ENCODE measurements at places on chromosomes 6 and 20.

- peak; percentile 18 for DNase-seq
Measured at GRCh38 chr6:134723081-134723871, 226.6 kb downstream of the ALDH8A1 start.

- DNase-seq, result no peak
Measured at GRCh38 chr6:87909849-87910248, 137.8 kb upstream of the SPACA1 start.

DNA sequence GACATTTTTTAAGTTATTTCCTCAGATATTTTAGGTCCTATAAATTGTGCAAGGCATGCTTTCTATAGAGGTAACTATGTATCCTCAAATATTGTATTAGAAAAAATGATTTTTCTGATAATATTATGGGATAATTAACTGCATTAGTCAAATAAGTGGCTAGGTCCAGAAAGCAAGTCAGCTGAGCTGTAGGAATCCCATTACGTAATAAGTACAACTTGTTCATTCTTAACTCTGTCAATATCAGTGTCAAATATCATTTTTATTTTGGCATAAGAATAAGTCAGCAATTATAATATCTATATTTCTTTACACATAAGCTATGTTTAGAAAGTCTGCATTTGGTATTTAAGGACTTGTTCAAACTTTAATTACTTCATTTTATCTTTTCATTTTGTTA, 830.9 kb upstream of the GJE1 start:
- no peak for DNase-seq

- DNase-seq, result peak; percentile 63
Measured at GRCh38 chr20:43681991-43682410, 15.1 kb downstream of the MYBL2 start.

- no peak for DNase-seq
Measured at GRCh38 chr6:100296810-100297544, 167.7 kb downstream of the SIM1 start.

DNA sequence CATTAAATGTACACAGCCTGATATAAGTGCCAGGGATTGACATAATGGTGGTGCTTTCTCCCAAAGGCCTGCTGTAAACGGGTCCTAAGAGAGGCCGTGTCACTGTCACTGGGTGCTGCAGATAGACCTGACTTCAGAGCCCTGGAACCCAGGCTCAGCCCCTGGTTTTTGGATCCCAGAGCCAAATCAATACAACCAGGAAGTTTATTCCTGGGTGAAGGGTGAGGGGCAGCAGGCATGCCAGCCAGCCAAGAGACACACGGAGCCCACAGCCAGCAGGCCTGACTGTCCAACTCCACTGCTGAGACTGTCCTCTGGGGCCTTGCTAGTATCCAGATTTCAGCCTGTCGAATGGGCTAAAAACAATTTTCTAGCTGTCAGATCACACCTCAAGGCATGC, 12.8 kb upstream of the ARMC12 start:
- no peak for DNase-seq

All from NCI-H2081 (cell line).